ENCODE measurements at places on chromosomes 6 and 20.
A peak's percentile ranks its signal among the peaks of the same experiment; 100 is the strongest.

DNA sequence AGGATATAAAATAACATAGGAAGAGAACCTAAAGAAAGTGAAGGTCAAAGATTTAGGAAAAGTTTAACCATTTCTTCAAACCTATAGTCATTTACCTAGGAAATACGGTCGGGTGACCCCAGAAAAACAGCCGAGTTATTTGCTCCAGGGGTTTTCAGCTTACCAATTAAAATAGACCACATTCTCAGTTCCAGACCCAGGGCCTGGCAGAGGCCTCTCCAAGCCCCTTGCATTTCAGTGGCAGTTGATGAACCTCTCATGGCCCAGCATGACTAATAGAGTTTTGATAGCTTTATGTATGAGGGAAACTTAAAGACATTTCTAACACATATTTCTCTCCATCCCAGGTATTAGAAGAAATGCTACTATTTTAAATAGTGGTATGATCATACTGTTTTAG is 113.5 kb downstream of the OGFRL1 start:
- no peak for DNase-seq

DNA sequence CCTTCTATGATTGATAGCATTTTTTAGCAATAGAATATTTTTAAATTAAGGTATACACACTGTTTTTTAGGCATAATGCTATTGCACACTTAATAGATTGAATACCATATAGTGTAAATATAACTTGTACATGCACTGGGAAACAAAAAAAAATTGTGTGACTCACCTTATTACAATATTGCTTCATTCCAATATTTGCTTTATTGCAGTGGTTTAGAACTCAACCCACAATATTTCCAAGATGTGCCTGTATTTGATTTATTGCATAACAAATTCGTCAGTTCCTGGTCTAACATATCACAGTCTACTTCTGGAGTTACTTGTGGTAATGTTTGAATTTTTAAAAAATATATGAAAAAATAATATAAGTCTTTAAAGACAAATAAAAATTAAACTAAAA is 41.9 kb upstream of the DEFB112 start:
- DNase-seq, result no peak

DNA sequence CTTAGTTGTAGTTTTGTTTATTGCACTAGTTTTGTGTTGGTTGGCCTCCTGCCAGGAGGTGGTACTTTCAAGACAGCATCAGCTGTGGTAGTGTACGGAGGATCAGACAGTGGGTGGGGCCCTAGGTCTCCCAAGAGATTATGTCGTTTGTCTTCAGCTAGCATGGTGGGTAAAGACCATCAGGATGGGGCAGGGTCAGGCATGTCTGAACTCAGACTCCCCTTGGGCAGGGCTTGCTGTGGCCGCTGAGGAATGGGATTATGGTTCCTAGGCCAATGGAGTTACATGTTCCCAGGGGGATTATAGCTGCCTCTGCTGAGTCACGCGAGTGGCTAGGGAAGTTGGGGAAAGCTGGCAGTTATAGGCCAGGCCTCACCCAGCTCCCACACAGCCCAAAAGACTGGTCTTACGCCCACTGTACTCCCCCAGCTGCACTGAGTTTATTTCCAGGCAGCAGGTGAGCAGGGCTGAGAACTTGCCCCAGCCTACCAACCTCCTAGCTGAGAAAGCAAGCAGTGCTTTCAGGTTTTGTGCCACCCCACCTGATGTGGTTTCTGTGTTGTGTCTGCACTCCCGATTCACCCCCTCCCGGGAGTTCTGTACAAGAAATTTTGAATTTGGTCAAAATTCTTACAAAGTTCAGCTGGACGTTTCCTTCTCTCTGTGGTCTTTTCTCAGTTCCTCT is 24.7 kb downstream of the ZSCAN31 start:
- DNase-seq, result peak; percentile 61

DNA sequence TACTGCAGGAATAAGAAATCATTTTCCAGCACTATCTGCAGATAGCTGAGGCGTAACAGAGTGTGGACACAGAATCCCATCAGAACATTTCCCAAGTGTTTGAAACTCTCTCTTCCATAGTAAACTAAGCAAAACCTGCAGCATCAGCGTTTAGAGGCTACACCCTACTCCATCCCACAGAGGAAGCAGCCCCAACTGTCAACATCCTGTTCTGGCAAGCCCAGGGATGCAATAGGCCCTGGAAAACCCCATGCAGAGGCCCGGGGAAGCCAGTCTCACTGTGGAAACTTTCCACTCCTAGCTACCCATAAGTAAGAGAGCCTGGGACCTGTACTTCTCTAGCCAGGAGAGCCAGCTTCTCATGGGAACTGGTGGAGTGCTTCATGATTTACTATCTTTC is 129.4 kb downstream of the LY86 start:
- DNase-seq, result no peak

GRCh38 chr20:32819992-32820697 is 391 bp downstream of the MAPRE1 start:
- DNase-seq, result peak; percentile 94

GRCh38 chr6:98946266-98946878 is 1.4 kb downstream of the FBXL4 start:
- no peak for DNase-seq

DNA sequence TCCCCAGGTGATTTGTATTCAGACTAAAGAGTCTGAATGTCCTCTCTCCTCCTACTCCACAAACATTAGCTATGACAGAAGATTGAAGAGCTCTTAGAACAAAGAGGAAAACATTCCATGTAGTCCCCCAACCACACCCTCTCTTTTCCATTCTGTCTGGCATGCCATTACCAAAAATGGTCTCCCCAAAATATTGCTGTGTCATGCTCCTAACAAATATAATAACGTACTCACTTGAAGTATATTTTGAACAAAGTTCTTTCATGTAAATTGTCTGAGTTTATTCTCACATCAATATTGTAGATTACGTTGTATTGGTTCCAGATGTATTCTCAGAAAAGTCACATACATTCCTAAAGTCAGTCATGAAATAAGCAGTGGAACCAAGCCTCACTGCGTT is 467.3 kb upstream of the IRAK1BP1 start:
- DNase-seq, result no peak

DNA sequence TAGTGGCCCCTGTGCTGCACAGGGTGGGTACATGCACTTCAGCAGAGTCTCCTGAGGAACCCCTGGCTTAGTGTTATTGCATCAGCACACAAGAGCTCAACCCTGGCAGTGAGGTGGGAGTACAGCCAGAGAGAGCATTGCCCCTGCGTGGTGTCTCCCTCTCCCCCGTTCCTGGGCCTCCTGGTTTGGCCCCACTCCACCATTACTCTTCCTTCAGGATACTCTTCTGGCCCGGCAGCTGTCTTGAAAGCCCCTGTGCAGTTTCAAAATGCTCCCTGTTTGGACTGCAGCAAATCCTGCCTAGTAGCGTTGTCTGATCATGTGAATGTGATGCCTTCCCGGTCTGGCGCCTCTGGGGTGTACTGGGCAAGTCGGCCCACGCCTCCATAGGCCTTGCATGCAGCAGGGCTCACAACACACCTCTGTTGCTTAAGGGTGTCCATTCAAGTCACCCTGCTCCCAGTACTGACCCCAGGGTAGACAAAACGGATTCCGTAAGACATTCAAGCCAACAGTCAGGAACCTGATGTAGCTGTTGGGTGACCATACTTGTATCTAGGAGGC is 32.1 kb downstream of the TXNDC5 start:
- no peak for DNase-seq

GRCh38 chr6:84575264-84575663 is 189.1 kb downstream of the TBX18 start:
- no peak for DNase-seq

GRCh38 chr20:33132513-33133372 is 35.2 kb upstream of the BPIFA2 start:
- no peak for DNase-seq

DNA sequence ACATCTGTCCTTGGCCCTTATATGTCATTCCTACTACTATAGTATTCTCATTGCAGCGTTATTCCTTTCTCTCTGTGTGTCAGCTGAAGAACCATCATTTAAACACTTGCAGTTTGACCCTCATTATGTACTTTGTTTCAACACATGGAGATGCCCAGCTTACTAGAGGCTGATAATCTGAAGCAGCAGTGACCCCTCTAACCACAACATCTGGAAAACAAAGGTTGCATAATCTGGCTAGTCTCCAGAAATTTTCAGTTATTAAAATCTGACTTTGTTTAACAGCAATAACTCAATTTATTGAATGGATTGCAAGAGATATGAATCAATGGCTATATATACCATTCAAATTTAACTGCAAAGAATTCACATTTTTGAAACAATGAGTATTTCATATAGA is 6.6 kb upstream of the PHIP start:
- DNase-seq, result no peak

All from ecto neural progenitor cell (in vitro differentiated cells).